B cell (primary cell): ENCODE measurements at places on chromosomes 13 and 19.

DNA sequence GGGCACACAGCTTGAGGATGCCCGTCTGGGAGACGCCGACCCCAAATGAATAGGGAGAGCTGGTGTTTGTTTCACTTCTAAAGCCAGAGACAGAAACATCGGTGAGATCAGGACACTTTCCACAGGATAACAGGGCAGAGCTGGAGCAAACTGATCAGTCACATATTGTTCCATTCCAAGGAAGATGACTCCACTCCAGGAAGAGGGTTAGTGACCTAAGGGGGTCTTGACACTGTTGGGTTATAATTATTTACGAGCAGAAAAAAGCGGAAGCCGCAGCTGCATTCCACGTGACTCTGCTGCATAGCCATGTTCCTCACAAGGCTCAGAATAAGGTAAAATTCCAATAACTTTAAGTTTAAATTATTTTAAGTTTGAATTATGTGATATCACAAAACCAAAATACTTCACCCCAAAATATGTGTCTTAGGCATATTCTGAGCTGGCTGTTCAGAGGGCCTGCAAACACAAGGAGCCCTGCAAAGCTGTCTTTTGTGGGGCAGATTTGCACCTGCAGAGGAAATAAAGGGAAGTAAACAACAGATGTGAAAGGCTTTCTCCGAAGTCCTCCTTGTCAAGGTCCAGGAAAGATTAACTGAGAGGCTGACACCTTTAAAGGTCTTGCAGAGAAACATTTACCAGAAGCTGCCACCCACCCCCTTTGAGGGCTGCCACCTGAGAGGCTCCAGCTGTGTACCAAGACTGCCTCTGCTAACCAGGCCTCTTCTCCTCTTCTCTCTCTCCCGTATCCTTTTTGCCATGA, 819.2 kb downstream of the UQCRFS1 start:
- DNase-seq: no peak

DNA sequence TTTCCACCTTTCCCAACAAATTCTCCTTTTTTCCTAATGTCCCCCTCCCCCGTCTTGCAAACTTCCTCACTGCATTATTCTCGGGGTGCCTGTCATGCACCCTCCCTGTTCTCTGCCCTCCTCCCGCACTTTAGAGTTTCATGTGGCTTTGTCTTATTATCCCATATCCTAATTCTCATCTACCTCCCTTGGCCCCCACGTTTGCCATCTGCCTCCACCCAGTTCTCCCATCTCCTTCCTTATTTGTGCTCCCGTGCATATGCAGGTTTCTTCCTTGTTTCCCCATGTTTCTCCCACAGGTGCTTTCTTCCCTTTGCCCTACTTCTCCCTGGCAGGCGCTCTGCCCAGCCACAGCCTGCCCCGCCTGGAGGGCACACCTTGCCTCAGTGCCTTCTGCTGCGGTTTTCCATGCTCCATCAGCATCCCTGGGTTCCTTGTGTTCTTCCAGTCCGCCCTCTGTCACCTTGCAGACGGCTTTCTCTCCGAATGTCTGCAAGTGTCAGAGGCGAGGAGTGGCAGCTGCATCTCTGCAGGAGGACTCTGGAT, 1.5 kb downstream of the SPATA13 start:
- no peak for DNase-seq

DNA sequence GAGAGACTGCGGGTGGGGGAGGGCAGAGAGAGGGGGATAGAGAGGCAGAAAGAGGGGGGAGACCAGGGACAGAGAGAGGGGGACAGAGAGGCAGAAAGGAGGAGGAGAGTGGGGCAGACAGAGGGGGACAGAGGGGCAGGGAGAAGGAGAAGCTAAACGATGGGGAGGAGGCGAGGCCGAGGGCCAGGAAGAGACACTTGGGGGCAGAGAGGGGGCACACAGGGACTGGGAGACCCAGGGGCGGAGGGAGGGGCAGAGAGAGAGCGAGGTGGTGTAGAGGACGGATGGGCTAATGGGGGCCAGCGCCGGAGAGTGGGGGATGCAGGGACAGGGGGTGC, 666 bp downstream of the MEIS3 start:
- peak; percentile 35 for DNase-seq

DNA sequence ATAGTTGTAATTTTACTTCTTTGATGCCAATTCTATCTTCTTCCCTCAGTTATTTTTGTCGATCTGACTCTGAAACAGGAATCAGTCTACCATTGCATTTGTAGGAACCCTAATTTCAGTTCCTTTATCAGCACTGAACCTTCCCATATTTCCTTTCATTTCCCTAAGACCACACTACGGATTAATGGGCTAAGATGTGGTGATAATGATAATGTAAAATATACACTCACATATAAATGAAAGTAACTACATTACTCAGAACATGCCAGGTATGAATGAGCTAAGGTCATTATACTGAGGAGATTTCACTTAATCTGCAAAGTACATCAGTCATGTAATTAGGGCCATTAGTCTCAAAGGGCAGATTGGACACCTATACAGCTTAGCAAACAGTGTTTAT, 60.2 kb upstream of the RFC3 start:
- no peak for DNase-seq

GRCh38 chr13:34174671-34175145, 356.8 kb downstream of the RFC3 start:
- DNase-seq: no peak

DNA sequence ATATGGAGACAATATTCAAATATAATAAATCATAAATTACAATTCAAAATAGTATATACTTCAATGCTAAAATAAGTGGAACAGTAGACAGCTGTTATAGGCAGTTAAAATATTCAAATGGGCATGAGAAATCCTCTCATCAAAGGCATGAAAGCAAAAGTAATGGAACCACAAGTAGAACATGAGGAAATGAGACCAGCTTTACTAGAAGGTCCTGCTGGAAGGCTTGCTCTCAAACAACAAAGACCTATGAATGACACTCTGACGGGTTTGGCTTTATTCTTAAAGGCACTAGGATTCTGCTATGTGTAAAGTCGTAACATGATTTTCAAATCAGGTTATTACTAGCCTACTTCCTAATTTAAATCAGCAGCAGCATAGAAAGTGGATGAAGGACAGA, 148.1 kb downstream of the VWA8 start:
- peak; percentile 14 for DNase-seq

GRCh38 chr19:3790941-3791340, 4.8 kb upstream of the MATK start:
- no peak for DNase-seq

GRCh38 chr13:79432992-79433391, 26.9 kb upstream of the RBM26 start:
- DNase-seq: no peak

DNA sequence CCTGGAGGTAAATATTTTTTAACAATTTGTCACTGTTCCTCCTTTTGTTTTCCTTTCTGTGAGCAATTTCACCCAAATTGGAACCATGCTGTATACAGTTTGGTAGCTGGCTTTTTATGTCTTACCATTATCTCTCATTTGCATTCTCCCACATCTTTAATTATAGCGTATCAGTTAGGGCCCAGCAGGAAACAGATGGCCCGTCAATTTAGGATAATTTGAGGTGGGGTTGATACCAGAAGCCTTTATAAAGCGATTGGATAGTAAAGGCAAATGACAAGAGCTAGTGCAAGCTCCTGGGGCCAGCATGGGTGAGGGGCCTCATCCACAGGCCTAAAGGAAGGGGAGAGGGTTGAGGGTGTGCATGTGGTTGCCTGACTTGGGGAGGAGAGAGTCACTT, 3.8 kb upstream of the IFNL4 start:
- DNase-seq: no peak
